Cortex of kidney (tissue), 1 donor: ENCODE measurements at places on chromosomes 1 and 21.

DNA sequence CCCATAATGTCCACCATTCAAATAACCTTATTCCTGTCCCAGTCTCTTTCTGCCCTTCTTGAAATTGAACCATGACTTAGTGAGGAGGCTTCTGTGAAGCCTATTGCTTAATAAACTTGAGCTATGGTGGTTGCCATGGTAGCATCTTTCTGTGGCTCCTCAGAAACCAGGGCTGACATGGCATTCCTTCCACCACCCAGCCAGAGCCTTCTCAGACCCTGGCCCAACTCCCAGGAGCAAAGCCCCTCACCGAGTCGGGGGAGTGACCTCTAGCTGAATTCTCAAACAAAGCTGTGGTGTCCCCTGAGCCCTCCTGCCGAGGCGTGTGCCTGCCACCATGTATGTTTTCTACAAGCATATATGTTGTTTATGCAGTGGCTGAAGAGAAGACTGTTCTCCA is 259.1 kb downstream of the CACNA1E start:
- DNase-seq = no peak

DNA sequence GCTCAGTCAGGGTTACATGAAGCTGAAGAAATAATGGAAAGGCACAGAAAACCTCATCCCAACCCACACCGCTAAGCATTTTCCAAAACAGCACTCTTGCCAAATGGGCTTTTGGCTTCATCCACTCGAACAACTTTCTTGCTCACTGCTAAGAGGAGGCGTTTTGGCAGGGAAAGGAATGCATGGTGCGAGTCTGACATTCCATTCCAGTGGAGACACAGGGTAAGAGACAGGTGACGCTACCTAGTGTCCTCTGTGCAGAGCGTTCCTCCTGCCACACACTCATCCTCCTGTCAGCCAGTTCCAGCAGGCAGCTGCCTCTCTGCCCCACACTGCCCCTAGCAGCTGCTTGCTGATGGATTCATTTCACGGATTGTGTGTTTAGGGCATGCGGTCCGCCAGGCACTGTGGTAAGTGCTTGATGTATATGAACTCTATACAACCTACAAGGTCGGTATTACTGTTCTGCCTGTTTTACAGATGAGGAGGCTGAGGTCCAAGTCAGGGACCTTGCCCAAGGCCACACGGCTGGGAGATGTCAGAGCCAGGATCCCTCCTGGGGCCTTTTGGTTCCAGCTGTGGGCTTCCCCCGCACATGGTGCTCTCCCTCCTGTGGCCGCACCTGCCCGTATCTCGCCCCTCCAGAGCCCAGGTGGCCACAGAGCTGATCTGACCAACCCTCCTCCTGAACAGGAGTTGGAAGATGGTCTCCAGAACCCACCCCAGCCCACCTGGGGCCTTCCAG is 25.7 kb upstream of the BACE2 start:
- no peak for DNase-seq

- no peak for DNase-seq
Measured at GRCh38 chr1:203286161-203286984, 18.9 kb upstream of the BTG2 start.

DNA sequence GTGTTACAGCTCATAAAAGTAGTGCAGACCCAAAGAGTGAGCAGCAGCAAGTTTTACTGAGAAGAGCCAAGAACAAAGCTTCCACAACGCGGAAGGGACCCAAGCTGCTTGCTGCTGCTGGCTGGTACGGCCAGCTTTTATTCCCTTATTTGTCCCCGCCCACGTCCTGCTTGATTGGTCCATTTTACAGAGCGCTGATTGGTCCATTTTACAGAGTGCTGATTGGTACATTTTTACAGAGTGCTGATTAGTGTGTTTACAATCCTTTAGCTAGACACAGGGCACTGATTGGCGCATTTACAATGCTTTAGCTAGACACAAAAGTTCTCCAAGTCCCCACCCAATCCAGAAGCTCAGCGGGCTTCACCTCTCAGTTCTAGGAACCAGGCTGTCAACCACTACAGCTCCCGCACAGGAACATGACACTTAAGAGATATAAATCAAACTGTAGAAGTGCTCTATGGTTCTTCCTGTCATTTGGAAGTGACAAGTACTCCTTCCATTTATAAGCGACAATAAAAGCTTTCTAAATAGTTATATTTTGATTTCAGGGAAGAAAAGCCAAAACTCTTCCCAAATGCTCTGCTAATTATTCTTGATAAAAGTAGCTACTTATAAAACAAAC is 28.5 kb downstream of the RNF115 start:
- no peak for DNase-seq

DNA sequence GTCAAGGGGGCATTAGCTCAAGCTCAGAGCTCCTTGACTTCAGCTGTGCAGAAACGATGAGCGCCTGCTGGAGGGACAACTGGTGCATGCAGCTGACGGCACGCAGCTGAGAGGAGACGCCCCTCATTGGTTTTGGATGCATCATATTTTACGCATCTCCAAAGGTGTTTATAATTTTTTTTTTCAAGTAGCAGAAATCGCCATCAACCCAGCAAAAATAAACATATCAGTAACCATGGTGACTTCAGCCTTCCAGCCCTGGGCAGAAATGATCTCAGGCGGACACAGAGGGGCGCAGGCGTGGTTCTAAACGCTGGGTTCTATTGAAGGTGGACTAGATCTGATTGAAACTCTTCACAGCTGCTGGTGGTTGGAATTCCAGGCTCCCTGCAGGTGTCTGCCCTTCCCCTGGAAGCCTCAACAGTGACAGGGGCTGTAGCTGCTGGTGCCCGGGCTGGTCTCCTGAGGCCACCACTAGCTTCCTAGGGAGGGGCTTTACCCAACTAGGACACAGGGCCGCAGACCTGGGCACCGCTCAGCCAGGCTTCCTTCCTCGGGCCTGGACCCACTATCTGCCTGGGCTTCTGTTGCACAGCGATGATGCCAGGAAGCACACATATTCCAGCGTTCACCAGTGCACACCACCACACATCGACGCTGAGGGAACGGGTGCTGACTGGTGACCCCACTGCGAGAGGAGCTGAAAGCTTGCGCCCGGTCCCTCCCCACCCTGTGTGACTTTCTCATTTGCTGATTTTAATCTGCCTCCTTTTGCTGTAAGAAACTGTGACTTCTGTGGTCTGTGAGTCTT is 63.7 kb upstream of the ABCG1 start:
- no peak for DNase-seq

DNA sequence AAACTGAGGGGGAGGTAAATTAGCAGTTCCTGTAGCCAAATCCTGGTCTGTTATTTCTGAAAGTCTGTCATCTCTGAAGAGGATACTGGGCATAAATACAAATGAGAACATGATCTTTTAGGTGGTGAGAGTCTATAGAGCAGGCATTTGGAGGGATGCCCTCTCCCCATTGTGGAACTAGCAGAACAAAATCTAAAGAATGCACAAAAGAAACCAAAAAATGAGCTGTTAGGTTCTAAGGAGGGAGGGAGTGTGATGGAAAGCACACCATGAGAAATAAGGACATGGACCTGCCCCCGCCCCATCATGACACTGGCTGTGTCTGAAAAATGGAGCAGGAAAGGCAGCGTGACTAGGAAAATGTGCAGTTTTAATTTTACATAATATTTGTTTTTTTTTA is 262.0 kb downstream of the KIF26B start:
- no peak for DNase-seq

DNA sequence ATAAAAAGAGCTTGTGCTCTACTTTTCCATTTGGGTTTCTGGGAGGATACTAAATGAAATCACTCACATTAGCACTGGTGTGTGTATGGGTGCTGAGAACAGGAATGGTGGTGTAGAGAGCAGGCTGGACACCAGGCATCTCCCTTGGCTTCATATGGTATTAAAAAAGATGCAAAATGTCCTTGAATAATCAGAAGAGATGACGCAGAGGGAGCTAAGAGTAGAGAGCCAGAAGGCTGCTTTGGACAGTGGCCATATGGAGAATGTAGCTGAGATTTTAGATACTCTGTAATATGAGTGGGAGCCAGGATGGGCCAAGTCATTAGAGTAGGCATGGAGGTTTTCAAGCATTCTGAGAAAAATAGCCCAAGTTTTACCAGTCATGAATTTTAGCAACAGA is 112.3 kb upstream of the ZRANB2 start:
- no peak for DNase-seq

DNA sequence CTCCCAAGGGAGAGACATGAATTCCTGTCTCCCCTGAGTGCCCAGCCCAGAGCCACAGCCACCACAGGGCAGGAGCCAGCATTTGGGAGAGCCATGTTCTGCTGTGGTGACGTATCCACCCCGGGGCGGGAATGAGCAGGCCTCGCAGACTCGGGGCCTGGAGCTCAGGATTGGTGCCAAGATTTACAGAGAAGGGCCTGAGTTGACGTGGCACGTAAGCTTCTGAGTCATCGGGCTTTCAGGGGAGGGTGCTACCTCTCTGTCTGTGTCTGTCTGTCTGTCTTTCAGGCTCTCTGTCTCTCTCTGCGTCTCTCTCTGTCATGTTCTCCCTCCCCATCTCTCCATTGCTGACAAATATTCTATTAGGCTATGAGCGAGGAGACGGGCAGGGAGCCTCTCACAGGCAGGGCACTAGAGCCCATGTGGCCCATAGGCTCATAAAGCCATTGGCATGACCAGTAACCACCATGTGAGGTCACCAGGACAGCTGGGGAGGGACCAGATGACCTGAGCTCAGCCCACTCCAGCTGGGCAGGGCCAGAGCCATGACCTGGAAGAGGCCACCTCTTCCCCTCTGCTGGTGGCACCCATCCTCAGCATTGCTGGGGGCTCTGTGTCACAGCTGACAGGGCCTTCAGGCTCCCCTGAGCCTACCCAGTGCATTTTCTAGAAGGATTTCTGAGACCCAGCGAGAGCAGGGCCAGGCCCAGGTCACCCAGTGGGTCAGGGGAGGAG is 300.0 kb upstream of the VAMP3 start:
- no peak for DNase-seq

DNA sequence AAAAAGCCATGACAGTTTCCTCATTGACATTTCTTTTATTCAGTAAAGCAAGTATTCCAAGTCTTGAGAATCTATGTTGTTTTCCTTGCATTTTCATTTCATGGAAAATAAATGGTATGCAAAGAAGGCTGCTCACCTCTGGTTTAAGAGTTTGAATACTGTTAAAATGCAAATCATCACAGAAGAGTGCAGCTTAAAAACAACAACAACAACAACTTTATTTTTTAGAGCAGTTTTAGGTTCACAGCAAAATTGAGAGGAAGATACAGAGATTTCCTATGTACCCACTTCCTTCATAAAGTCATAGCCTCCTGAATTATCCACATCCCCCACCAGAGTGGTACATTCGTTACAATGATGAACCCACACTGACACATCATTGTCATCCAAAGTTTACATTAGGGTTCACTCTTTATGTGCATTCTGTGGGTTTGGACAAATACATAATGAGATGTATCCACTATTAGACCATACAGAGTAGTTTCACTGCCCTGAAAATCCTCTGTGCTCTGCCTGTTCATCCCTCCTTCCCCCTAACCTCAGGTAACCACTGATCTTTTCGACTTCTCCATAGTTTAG is 39.2 kb downstream of the CD2 start:
- no peak for DNase-seq

GRCh38 chr1:115757326-115757725 is 11.2 kb downstream of the CASQ2 start:
- no peak for DNase-seq

GRCh38 chr1:85894651-85895050 is 186.4 kb upstream of the ZNHIT6 start:
- no peak for DNase-seq

DNA sequence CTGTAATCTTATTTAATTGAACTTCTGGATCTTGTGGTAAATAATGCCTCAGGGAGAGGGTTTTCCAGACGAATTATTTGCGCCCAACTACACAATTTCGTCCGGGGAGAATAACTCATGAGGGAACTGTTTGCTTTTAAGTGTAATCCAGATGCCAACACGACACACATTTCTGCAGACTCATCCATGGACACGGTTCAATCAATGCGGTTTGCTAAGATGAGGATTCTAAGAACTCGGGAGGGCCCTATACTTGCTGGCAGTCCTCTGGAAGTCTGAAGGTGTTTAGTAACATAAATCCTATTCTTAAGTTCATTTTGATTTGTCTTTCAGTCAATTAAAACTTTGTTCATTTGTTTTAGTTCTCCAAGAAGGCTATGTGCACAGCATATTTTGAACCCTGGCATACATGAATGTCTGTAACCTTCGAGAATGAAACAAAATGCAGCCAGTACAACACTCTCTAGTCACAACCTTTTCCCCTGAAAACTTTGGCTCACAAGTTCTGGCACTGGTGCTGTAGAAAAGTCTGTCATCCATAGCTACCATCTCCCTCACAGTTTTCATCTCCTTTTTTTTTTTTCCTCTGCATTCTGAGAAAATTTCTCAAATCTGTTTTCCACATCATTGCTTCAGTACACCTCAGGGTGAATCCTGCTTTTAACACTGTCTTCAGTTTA is 38.8 kb downstream of the DIPK1A start:
- no peak for DNase-seq

DNA sequence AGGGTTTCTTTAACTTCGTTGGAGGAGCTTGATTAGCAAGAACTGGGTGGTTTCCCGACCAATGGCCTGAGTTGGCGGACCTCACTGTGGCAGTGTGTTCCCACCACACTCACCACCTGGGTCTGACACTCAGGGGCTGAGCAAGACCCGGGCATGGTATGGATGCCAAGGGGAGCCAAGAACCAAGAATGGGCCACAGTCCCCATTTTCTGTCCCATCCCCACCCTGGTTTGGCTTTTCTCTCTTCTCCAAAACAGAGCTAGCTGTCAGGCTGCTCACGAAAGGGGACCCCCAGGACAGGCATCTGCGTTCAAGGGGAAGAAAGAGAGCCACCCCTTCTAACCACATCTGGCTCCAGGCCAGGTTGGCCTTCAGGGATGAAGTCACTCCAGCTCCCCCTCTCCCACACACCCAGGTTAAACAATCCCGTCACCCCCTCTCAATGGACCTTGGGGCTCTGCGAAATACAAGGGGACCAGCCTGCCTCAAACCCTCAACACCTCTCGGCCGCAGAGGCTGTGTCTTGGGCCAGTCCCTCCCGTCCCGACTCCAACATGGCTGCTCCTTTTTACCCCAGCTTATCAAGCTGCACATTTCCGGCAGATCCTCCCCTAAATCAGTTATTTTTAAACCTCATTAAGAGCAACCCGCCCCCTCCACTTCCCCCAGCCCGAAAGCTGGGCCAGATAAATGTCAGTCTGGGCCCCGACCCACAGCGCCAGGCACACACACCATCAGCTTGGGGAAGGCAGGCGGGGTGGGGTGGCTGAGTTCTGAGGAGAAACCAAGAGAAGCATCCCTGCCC is 3.4 kb downstream of the TAGLN2 start:
- no peak for DNase-seq

DNA sequence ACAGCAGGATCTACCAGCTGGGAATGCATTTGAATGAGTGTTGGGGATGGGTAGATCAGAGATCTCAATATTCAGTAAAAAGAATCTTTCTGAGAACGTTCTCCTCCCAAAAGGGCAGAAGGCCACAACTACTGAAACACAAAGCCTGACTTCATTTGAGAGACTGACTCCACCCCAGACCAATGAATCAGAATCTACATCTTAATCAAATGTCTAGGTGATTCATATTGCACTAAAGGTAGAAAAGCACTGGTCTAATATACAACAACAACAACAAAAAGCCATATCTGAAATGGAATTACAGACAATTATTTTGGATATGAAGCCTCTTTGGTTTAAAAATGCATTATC is 123.9 kb downstream of the SMYD3 start:
- no peak for DNase-seq
